Stimulated activated CD4-positive, alpha-beta T cell treated with anti-CD3 and anti-CD28 coated beads, Interleukin-15, amount 100 ng/mL, for 48 hours (primary cell): ENCODE measurements at places on chromosomes 3 and 15.

DNA sequence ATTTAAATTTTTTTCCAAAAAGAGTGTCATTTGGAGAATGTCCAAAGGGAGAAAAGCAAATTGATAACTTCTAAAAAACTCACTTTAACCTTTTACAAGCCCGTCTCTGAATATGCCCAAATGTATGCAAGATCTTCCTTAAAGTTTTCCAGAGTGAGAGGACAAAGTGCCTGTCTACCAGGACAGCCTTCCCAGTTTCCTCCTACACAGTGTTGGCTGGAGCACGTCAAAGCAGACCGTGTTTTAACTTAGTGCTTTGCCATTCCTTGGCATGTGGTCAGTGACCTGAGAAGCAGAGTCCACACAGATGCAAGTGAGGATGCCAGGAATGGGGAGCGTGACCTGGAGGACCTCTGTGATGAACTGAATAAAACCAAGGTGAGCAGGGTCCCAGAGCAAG lies 245.7 kb downstream of the FAM43A start:
- no peak for DNase-seq

DNA sequence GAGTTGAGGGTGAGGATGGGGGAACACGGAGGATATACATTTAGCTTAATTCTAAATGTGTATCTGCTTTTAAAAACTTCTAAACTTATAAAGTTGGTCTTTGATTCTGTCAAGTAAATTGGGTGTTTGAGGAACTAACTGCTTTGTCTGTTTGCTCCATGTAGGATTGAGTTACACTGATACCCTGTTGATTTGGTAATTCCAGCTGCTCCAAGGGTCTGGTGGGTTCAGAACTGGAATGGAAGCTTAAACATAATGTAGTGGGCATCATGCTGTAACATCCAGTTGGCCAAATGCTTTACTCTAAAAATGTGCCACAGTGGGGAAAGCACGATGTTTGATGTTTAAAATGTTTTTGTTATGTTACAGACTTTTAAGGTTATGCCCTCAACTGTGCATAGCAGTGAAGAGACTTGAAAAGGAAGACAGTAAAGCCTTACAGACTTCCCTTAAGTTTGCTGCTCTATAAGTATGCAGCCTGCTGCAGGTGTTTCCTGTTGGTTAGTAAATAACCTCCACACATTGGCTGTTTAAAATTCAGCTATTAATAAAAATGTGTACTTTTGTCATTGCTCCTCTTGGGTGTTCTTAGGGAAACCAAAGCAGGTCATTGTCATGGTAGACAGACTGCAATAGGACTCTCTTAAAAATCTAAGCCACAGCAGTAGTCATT lies 5.9 kb upstream of the EDEM1 start:
- no peak for DNase-seq

- no peak for DNase-seq
Observed at GRCh38 chr3:54004335-54004734, 112.7 kb upstream of the SELENOK start.

GRCh38 chr15:64156652-64157331 lies 5.3 kb downstream of the SNX22 start:
- no peak for DNase-seq

- no peak for DNase-seq
Observed at GRCh38 chr15:37981775-37982174, 47.3 kb downstream of the TMCO5A start.

DNA sequence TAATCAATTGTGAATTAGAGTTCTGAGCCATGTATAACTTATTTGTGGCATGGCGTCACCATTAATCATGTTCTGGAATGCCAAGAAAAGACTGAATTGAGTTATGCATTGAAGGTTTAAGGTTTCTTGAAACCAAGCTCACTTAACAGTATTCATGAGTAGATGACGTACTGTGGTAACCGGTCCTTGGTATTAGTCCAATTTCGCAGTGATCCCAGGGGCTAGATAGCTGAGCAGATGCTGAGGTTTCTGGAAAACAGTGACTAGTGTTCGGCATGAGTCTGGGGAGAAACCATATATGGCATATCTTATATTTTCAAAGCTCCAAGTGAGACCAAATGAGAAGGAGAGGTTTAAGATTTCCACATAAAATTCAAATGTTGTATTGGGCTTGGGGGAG lies 218.3 kb upstream of the LYSMD4 start:
- no peak for DNase-seq

DNA sequence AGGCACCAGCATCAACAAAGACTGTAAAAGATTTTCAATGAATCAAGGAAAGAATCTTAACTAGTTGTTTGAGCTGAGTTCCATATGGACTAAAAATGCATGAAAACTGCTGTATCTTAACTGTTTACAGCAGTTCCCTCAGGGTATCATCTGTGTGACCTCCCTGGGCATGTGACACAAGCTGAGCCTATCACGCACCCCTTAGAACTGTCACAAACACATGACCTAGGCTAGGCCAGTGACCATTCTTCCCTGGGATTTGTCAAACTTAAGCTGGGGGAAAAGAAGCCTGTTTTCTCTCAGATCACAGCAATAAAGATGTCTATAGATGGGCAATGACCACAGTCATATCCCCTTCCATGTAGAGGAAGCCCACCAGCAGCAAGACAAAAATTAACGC lies 35.7 kb downstream of the IGF2BP2 start:
- DNase-seq = no peak

DNA sequence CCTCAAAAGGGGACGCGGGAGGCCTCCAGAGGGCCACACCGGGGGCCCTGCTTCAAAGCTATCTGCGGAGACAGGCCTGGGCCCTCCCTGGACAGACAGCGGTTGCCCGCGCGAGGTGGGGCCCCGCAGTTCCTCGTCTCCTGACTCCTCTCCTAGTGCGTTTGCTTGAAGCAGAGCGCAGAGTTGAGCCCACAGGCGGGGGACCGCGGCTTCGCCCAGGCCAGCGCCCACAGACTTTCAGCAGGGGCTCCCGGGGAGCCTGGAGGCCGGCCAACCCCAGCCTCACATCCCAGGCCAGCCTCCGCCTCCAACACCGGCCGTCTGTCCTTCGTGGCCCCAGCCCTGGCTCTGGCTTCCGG lies 540 bp upstream of the ADAMTS7 start:
- DNase-seq = no peak

DNA sequence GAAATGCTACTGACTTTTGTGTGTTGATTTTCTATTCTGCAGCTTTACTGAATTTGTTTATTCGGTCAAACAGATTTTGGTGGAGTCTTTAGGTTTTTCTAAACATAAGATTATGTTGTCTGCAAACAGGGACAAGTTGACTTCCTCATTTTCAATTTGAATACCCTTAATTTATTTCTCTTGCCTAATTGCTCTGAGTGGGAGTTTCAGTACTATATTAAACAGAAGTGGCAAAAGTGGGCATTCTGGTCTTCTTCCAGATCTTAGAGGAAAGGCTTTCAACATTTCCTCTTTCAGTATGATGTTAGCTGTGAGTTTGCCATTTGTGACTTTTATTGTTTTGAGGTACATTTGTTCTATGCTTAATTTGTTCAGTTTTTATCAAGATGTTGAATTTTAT lies 268.5 kb downstream of the WNT5A start:
- no peak for DNase-seq

DNA sequence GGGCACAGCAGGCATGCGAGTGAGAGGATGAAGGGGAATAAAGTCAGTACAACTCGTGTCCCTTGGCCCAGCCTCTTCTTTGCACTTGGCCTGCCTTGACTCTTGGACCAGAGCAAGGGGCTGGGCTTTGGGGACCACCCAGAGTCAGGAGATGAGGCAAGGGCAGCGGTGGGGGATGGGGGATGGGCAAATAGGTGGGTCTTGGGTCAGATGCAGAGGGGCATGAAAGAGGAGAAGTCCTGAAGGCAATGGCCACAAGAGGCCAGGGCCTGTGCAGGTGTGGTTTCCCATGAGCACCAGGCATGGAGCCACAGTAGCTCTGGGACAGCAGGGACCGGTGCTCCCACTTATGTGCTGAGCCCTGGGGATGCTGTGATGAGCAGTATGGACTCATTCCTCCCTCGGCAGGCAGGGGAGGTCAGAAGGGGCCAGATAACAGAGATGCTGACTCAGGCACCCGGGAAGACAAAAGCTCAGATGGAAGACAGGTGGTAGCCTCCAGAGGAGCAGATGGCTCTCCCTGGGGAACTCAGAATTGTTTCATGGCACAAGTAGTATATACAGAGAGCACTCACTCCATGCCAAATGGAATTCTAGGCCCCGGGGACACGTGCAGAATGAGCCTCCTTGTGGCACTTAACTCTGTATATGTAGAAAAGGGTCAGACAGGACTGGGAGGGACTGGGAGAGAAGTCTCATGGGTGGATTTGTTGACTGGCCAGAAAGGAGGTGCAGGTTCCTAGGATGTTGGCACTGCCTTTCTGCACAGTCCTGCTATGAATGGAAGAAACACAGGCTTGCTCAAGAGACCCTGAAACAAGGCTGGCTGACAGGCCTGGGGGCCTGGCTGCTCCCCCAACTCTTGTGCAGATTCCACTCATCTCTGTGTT lies 14.3 kb downstream of the ZBTB47 start:
- DNase-seq = no peak

GRCh38 chr3:33791477-33792166 lies 6.8 kb upstream of the PDCD6IP start:
- no peak for DNase-seq

- DNase-seq = no peak
Observed at GRCh38 chr3:62611541-62612240, 238.3 kb upstream of the FEZF2 start.

- no peak for DNase-seq
Observed at GRCh38 chr3:177618873-177619733, 421.8 kb upstream of the TBL1XR1 start.

GRCh38 chr3:114595522-114596028 lies 301.7 kb downstream of the TIGIT start:
- DNase-seq = no peak

- DNase-seq = no peak
Observed at GRCh38 chr15:43211224-43211735, 9.5 kb downstream of the EPB42 start.

GRCh38 chr3:104990758-104991157 lies 376.0 kb upstream of the ALCAM start:
- DNase-seq = no peak

DNA sequence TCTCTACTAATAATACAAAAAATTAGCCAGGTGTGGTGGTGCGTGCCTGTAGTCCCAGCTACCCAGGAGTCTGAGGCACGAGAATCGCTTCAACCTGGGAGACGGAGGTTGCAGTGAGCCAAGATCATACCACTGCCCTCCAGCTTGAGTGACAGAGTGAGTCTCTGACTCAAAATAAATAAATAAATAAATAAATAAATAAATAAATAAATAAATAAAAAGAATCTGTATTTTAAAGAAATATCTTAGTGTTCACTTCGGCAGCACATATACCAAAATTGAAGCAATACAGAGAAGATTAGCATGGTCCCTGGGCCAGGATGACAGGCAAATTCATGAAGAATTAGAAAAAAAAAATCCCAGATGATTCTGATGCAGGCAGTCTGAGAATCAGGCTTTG lies 51.9 kb downstream of the ROBO2 start:
- no peak for DNase-seq

- no peak for DNase-seq
Observed at GRCh38 chr15:70853318-70853972, 512 bp downstream of the LARP6 start.

- no peak for DNase-seq
Observed at GRCh38 chr15:75542386-75542797, 36.7 kb downstream of the PTPN9 start.

- DNase-seq = no peak
Observed at GRCh38 chr3:129182390-129183185, 1.1 kb downstream of the CNBP start.

DNA sequence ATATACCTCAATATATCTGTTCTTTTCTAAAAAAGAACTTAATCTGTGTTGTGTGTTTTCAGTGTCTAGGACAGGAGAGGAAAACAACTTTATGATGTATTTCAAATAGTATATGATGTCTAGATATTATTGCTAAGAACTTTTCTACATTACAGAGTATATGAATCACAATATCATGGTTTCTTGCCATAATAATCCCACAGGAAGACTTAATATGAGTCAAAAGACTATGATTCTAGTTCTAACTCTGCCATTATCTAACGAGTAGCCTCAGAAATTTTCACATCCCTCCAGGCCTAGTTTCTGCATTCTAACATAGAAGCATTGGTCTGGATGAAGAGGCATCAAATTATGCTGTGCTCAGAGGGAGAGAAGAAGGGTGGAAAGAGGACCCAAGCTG lies 107.7 kb upstream of the SPRED1 start:
- DNase-seq = no peak

DNA sequence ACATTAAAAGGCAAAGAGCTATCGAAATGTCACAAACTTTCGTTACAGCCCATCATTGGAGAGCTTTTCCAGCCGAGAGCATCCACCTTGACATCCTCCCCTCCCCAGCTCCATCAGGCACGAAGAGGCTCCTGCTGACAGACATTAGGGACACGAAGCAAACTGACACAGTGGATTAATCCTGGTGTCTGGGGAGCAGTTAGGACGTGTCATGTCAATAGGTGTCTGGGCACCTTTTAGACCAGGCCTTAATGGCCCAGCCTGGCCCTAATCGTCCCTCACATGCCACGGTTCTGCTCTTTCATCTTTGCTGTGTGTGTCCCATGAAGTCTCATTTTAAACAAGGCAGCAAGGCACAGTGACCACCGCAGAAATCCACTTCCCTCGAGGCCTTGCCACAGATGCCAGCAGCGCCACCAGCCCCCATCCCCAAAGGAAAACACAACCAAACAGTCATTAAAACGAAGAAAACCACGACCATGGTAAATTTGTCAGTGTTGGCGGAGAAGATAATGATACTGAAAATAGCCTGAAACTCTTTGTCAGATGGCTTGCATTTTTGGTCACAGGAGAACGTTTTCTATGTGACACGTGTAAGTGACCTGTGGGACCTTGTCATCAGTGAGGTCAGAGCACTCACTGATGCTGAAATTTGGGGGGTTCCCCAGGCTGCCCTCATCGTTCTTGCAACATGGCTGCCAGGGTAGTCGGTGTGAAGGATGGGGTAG lies 16.3 kb upstream of the PCSK6 start:
- no peak for DNase-seq

GRCh38 chr3:36937492-36937891 lies 7.4 kb downstream of the TRANK1 start:
- DNase-seq = no peak

GRCh38 chr15:72285927-72286516 lies 13.7 kb upstream of the PARP6 start:
- no peak for DNase-seq

DNA sequence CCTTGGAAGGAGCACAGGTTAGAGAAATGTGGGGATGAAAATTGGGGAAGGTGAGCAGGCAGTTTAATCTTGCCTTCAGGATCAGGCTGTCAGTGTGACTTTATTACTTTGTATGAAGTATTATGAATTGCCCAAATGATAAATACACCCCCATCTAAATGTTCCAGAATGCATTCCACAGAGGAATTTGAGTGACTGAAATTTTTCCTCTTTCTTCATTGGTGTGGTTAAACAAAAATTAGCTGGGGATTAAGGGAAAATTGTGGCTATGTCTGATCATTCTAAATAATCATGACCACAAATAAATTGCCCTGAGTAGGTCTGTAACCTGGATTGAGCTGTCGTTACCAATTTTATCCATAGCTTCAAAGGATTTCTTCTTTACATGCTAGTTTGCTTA lies 33.5 kb downstream of the FAM98B start:
- DNase-seq = no peak

- DNase-seq = no peak
Observed at GRCh38 chr3:106473576-106474475, 605.0 kb upstream of the CBLB start.

GRCh38 chr3:77147836-77148578 lies 108.1 kb downstream of the ROBO2 start:
- no peak for DNase-seq
